GM12891 (cell line): ENCODE measurements at places on chromosomes 3 and 15.
A peak's percentile ranks its signal among the peaks of the same experiment; 100 is the strongest.

GRCh38 chr3:177574222-177574856, 377.1 kb upstream of the TBL1XR1 start:
- DNase-seq: no peak

DNA sequence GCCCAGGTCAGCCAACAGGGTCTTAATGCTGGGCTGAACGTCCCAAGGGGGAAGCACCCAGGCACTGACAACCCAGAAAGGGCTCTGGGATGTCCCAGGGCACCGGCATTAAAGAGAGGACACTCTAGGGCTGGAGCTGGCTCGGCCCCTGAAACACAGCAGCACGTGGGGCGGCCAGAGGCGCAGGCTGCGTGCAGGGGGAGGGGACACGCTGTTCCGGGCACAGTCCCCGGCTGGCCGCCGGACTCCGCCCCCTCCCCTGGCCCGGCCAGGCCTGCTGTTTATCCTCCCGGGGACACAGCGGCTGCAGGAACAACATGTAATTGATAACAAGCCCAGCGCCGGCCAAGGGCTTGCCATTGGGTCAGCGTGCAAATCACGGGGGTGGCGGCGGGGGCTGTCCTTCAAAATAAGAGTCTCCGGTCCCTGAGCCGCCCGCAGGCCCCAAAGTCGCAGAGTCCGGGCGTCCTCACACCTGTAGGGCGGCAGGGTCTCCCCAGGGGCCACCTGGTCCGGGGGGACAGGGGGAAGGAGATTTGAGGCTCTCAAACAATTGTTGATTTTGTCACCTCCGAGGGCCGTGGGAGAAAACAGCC, 1.3 kb downstream of the KLF15 start:
- DNase-seq: peak; percentile 45

DNA sequence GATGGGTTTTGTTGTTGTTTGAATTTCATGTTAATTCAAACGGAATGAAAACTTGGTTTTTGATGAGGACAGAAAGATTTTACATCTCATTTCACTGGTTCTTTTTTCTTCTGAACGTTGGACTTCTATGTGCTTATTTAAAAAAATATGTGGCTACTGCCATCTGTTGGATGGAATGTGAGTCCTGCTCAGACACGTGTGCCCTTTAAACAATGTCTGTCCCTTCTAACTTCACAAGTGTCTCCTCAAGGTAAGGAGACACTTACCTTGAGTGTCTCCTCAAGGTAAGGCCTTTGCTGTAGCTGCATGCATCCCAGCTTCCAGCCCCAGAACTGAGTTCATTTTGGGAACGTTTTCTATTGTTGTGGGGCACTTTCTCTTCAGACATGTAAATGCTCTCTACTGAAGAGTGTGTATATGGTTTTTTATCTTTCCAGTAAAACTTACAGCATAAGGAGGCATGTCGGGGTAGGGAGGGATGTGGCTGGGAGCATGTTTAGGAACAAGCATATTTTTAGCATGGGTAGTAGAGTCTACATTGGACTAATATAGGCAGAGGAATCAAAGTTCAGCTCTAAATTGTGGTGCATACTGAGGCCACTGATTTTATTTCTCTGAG, 63.1 kb upstream of the UBE3A start:
- DNase-seq: no peak

- no peak for DNase-seq
These were observed 171.8 kb upstream of the EIF1B start for GRCh38 chr3:40137591-40138295.

- DNase-seq: no peak
These were observed 542.9 kb downstream of the FHIT start for GRCh38 chr3:60708191-60708975.

DNA sequence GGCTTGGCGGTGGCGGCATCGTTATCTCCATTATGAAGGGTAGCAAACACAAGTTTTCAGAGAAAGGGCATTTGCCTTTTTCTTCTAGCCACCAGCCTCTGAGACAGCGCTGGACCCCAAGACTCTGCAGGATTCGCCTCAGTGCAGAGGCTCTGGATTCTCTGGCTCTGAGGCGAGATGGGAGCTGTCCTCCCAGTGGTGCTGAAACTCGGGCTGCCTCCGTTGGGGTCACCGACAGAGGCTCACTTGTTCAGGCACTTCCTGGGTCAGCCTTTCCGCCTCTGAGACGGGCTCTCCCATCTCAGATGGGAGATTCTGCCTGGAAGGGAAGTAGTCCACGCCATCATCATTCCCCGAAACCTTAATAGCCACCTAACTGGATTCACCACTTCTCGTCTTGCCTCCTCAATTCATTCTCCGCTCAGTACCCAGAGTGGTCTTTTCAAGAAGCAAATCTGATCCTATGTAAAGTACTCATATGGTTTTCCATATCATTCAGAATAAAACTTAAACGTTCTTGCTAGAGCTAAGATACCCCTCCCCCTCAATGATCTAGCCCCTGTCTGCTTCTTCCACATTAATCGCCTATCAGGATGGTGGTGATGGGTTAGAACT, 76.9 kb downstream of the RHCG start:
- DNase-seq: no peak

- DNase-seq: no peak
These were observed 629.2 kb upstream of the ZNF385D start for GRCh38 chr3:22380253-22380652.

DNA sequence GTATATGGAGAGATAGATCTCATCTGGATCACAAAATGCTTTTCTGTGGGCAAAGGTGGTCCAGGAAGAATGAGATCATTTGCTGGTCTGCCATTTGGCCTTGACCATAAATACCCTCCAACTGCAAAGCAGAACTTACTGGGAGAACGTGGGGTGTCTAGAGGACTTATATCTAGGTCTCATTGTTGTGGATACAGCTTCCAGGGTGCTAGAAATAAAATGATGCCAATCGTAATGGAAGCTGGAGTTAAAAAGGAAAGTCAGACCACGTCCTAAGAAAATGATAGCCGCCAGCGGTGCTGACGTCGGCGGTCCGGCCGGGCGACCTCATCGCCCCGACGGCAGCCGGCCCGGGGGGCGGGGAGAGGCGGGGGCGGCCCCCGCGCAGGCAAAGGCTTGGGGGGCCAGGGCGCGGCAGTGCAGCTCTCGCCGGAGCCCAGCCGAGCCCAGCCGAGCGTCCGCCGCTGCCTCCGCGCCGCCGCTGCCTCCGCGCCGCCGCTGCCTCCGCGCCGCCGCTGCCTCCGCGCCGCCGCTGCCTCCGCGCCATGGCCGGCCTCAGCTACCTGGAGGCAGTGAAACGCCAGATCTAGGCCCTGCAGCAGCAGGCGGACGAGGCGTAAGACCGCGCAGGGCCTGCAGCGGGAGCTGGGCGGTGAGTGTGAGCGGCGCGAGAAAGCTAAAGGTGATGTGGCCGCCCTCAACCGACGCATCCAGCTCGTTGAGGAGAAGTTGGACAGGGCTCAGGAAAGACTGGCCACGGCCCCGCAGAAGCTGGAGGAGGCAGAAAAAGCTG, 89.5 kb downstream of the EOMES start:
- DNase-seq: peak; percentile 45

GRCh38 chr3:178672275-178672674, 136.0 kb downstream of the KCNMB2 start:
- no peak for DNase-seq

- DNase-seq: no peak
These were observed 67.4 kb upstream of the MEX3B start for GRCh38 chr15:82113106-82113715.

GRCh38 chr3:191257286-191257685, 58.2 kb downstream of the OSTN start:
- DNase-seq: no peak

- no peak for DNase-seq
These were observed 296.0 kb downstream of the MEX3B start for GRCh38 chr15:81749716-81750375.

DNA sequence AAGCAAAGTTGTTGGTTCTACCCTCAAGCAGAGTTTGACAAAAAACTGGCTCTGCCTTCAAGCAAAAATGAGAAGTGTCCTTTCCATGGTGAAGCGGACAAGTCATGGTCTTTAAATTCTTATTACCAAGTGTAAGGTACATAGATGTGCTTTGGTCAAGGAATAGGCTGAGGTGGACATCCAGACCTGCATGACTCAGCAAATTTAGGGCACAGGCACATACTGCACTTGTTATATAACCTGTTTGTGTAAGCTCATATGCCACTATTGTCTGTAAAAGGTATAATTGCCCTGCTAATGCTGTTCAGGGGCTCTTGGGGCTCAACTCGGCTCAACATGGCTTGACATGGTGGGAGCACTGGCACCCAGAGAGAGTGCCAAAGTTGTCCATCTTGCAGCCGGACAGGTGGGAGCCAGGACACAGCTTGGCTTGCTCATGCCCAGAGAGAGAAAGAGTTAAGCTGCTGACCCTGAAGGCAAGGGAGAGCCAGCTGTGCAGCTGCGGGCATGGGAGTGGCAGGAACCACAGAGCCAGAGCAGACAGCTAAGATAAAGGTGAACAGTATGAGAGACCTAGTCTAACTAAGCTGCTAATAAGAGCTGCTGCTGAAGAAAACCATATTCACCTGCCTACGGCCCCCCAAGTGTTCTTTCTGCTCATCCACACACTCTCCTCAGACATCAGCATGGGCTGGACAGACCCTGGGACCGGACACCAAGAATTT, 17.7 kb downstream of the MCCC1 start:
- no peak for DNase-seq

DNA sequence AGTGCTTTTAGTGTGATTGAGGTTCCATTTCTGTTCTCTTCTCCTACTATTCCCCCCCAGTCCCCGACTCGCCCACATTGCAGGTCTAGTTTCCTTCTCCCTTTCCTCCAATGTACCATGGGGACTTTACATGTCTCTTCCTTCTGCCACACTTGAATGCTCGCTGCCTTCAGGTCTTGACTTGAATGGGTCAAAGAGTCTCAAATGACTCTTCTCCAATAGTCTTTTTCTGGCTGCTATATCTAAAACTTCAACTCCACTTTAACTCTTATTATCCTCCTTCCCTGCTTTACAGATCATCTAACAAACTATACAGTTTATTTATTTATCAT, 213.9 kb upstream of the SLC2A2 start:
- DNase-seq: no peak

GRCh38 chr3:15267502-15267901, 61.5 kb downstream of the CAPN7 start:
- no peak for DNase-seq

DNA sequence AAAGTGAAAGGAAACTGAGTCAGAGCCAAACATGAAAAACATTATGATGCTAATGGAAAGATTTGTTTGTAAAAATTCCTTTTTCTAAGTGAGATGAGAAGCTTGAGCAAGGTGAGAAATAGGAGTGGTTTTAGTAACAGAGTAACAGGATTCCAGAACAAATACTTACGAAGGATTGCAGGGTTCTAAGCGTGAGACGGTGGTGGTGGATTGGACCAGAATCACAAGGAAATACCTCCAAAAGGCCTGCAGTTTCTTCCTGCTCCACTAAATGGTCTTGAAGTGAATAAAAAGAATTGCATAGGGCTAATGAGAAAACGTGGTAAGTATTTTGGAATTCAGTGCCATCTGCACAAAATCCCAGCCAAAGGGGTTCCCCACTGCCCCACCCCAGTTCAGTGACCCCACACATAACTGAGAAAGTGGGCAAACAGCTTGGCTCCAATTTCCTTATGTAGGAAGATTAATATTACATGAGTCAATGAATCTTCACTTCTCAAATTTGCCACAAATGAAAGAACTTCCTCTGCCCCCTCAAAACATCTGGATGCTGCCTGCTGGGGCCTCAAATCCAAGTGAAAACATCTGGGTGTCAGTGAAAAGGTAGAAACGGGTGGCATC, 283.8 kb upstream of the NR2F2 start:
- no peak for DNase-seq

DNA sequence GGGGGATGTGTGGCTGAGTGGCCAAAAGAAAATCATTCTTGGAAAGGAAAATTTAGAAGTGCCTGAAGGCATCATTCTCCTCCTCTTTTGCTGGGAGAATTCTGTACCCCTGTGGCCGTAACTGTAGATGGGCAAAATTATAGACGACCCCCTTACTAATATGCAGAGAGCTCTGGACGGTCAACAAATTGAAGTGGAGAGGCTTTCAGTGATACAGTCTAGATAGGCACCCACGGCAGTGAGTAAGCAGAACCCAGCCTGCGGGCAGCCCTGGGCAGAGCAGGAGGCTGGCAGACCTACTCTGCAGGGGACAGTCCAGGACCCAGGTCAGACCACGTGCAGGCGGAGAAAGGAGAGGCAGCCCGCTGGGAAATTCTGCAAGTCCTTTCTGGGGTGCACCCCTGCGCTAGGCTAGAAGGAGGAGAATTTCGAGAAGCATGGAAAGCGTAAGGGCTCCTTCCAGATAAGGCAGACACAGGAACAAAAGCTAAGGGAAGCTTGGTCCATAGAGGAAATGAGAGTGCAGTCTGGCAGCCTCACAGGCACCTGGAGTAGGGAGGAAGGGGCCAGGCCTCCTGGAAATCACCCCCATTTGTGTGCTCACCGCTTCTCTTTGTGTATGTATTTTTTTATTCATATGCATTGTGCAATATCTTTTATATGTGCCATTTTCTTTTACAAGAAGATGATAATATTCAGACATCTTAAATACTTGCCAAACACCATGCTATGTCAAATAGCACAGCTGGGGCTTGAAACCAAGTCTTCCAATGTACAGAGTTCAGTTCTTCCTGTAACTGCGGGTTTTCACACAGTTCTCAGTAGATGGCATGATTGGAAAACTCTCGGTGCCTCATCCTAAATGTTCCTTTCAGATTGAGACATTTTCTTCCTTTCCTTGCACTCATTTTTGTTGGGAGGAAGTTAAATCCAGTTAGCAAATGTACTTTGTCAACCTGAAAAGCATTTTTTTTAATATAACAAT, 40.2 kb downstream of the LRRK1 start:
- DNase-seq: no peak

DNA sequence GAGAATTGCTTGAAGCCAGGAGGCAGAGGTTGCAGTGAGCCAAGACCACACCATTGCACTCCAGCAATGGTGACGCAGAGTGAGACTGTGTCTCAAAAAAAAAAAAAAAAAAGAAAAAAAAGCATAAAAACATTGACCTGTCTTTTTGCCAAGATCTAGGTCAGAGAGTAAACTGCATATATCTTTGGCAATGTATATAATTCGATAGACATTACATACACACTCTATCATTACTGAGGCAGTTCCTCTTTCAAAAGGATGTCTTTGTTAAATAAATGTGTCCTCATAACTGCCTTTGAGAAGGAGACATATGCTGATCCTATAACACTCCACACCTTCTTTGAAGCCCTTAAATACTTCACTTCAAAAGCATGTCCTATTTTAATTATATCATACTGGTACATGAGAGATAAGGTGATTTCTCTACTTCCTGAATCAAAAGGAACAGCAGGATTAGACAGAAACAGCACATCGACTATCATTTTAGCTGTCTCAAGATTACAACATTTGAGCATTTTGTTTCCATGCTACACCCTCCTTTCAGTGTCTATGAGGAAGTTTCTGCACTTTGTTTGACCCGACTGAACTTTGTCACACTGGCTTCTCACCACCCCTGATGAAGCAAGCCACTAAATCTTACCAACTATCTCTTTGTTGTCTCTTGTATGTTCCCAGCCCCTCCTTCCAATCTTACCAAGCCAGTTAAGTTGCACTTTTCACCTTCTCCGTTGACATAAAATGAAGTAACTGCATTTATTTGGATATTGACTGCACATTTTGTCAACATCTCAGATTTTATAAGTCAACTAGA, 335.8 kb downstream of the MECOM start:
- DNase-seq: no peak
